ENCODE measurements at places on chromosomes 3 and 15. TPM values are rescaled to one million over a fixed set of nuclear protein-coding genes. Genes with fewer than 3 reads are reported as not detected.

PEX5L gene
- not detected for total RNA-seq

DNA sequence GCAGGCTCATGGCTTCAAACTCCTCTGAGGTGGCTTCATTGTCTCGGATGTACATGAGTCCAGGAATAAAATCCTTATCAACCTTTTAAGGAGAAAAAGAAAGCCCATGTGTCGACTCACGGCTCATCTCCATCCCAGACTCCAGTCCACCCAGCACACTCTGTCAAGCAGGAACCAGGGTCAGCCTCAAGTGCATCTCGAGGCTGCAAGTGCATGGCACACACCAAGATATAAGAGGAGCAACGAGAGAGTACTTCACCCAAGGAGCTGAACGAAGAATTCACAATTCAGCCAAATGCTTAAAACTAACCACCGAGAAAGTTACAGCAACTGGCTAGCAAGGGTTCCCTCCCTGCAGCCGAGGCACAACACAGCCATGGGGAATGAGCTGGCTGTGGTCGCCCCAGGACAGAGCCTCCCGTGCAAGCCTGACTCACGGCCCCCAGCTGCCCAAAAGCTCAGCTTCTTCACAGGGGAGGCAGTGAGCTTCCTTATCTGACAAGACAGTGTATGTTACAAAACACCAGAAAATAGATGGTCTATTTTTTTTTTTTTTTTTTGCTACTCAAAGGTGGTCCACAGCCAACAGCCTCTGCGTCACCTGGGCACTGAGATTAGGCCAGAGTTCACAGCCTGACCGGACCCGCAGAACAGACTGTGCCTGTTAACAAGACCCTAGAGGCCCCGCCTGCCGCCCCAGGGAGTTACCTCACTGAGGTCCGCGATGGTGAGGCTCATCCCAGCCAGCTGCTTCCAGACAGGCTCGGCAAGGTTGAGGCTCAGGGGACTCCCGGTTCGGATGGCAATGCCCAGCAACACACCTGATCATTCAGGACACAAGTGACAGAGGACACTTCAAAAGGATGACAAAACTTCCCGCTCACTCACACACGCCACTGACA is 15.9 kb upstream of the OCA2 start:
- DNase-seq = no peak

DNA sequence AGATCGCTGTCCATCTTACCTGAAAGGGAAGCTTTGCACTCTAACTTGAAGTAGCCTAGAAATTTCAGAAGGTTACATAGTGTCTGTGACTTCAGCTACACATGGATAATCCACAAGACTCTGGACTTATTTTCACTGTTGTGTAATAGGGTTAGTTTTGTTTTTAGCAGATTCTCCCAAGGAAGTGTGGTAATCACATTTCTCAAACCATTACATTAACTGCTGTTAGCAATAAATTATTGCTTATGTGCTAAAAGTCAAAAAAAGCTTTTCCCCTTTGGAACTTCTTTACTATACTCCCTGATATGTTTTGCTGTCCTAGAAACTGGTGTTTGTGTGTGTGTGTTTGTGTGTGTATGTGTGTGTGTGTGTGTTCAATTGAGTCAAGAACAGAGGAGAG is 351.8 kb upstream of the TPRG1 start:
- no peak for DNase-seq

- no peak for DNase-seq
These were observed 96.5 kb upstream of the UBE2E2 start for GRCh38 chr3:23106666-23107065.

DNA sequence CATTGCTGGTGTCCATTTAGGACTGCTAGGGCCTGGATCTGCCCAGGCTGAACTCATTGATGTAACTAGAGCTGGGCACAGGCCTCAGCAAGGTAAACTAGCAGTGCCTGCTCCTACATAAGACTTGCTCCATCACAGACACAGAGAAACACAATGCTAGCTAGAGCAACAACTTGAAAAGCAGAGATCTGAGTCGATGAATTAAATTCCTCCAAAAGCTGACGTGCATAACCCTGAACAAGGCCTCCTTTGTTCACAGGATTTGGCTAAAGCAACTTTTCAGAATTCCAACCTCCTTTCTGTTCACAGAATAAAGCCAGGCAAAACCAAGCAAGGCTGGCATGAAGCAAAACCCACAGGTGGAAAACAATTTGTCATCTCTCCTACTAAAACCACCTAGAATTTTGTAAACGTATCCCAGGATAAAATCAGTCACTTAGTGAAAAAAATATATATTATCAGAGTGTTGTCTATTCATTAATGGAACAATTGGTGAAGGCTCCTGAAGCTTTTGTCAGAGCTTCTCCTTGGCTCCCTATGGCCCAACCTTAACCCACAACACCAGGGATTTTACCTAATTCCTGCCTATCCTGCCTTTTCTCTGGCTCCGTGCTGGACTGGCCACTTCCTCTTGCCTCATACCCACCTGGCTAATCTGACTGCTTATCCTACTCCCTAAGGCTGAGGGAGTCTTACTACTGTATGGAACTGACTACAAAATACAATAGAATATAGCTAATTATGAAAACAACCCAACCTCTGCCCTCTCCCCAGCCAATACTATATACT is 39.9 kb downstream of the PLCH1 start:
- DNase-seq = no peak

DNA sequence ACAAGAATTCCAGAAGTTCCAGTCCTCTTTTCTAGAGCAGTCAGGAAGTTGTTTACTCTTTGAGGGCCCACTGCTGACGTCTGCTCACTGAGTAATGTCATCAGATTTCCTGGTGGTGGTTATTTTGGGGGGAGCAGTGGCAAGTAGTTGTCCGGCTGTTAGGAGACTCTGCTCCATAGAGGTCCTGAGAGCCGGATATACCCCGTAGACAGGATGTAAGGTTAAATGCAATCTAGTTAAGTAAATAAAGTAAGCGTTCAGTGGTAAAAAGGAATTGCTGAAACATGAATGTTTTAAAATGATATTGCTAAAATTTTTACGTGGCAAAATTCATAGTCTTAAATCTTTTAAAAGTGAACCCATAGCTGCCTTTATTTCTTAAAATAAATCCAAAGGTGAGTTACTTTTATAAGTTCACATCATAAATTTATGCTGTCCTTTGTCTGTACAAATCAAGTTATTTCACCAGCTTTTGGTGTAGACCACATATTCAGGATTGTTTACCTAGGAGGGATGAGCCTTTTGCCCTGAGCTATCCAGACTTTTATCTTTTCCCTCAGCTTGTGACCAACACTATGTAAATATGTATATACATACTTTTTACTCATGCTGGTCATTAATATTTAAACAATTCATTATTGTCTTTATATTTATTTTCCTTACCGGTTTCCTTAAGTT is 65.8 kb downstream of the PDE8A start:
- DNase-seq = no peak

HYAL1 gene
- total RNA-seq = 6.1 TPM

DNA sequence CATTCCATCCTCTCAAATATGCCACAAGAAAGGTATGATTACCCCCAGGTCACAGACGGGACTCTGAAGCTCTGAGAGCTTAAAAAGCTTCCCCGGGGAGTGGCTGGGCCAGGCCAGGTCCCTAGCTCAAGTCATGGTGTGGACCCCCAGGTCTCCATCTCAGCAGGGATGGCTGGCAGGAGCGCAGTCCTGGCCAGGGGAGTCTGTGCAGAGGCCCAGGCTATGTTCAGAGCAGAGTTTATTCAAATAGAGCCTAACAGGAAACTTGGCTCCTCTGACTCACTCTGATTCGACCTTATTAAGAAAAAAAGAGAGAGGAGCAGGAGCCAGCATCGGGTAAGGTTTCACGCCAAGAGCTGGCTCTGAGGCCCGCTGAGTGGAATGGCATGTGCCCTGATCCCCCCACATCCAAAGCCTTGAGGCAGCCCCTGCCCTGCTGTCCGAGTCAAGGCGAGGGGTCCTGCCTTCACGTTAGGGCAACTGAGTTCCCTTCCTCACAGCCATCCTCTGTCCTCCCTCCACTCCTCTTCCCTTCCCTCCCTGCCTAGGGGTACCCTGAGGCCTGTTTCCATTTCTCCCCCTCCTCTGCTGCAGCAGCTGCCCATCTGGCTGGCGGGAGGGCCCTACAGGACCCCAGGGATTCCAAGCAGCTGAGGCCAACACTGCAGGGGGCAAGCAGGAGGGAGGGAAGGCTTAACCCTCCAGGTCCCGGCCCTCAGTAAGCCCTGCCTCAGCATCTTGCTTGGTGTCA is 1.9 kb upstream of the LOXL1 start:
- no peak for DNase-seq

GRCh38 chr15:60351066-60351465 is 46.7 kb downstream of the ANXA2 start:
- DNase-seq = no peak

DNA sequence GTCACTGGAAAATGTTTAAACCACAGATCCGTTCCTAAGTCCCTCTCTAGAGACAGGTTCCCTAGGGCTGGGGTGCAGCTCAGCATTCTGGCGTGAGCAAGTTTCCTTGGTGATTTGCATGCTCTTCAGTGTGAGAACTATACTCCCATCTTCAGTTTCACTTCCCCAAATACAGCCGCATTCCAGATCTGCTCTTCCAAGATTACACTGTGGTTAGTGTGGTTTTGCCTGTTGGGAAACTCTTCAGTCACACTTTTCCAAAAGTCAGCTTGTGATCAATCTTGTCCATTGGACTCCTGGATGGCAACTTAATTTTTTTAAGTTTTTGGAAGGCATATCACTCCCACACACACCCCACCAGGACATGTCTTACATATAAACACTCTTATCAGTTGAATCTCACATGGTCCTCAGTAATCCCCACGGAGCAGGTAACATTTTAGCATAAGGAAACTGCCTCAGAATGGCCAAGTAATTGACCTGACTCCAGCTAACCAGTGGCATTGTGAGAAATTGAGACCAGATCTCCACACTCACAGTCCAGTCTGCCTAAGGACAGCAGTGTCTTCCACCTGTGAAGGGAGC is 33.5 kb upstream of the PTPN23 start:
- DNase-seq = no peak

DNA sequence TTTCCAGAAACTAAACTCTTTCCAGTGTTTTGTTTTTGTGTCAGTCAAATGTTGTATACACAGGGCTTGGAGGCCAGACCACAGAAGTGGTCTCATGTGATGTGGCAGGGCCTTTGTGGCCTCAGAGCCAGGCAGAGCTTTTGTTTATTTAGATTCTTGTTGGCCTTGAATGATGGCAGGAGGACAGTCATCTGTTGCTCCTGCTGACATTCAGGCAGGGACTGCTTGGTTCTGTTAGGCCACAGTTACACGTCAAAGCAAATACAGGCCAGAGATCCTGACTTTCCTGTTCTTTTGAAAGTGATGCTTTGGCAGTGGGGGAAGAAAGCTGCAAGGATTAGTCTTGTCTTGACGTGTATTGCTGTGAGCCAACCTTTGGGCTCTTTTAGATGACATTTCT is 325.1 kb downstream of the CACNA2D3 start:
- DNase-seq = no peak

PARP9 gene
- total RNA-seq = 31.8 TPM

DNA sequence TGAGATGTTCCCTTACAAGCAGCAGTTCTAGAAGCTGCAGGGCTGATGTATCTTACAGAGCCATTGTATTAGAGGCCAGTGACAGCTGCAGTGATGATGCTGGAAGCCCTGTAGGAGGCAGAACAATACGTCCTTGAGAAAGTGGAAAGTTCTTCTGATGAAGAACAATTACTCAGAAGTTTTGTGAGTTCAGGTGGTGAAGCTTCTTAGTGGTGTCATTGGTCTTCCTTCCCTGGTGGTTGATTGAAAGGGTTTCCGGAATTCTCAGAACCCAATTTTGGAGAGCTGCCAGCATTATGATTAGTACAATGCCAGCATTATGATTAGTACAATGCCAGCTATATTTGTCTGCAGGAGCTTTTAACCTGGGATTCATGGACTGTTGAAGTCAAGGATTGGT is 356.4 kb downstream of the MFSD1 start:
- DNase-seq = no peak

CPN2 gene
- total RNA-seq = not detected

- DNase-seq = no peak
These were observed 668.4 kb downstream of the MECOM start for GRCh38 chr3:168995129-168995528.

GRCh38 chr3:78918361-78919020 is 849.3 kb downstream of the ROBO1 start:
- no peak for DNase-seq

GRCh38 chr15:92665100-92665555 is 9.6 kb upstream of the FAM174B start:
- DNase-seq = no peak

GRCh38 chr3:190718097-190718496 is 144.4 kb downstream of the GMNC start:
- no peak for DNase-seq

IQCF5 gene
- not detected for total RNA-seq

- no peak for DNase-seq
These were observed 76.2 kb upstream of the HERC1 start for GRCh38 chr15:63909819-63910437.

MESP1 gene
- total RNA-seq = not detected

DNA sequence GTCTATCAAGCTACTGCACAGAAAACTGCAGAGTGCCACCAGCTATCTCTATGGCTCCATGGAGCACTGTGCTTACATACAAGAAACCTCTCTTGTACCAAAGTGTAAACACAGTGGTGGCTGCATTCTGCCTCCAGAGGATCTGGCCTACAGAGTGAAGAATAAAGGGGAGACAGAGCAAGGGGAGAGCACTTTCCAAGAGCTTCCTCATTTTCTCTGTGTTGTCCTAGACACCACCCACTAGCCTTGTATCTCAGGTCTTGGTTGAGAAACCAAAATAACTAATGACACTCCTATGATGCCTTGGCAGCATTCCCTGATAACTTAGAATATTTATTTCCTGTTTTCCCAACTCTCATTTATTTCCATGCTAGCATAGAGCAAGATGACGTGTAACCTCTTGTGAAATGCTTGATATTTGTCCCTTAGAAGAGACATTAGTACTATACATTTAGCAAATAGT is 56.9 kb upstream of the PHLDB2 start:
- DNase-seq = no peak

DNA sequence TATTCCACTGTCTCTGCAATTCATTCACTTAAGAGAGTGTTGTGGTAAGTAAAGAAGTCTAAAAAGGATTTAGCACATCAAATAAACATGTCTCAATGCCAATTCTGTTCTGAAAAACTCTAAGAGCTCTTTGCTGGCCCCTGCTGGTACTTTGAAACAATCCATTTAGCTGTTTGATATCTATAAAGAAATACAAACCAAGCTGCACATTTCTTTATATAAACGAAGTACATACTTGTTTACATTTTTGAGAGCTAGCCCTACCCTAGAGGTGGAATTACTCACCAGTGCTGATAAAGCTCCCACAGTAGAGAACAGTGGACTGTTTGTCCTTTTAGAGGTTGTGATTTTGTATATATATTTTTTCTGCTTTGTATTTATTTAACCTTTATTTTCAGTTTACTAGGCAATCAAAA is 75.5 kb downstream of the NEDD4 start:
- DNase-seq = no peak

SLC22A14 gene
- total RNA-seq = not detected

GRCh38 chr3:160141485-160142185 is 83.6 kb upstream of the C3orf80 start:
- DNase-seq = no peak

DNA sequence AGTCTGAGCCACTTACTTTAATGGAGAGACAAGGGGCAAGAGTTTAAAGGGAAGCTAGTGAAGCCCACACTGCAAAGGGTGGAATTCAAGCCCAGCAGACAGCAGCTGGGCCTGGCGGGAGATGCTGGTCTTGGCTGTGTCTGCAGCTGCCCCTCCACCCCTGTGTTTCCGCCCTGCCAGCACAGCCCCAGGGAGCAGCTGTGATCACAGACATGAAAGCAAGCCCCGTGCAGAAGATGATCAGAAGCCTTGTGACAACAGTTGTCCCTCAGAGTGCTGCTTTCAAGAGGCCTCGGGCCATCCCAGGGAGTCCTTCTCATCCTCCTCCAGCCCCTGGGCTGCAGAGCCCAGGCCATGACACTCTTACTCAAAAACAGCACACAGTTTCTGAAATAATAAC is 24.1 kb upstream of the SLC6A1 start:
- DNase-seq = no peak

Data from thoracic aorta (tissue), 2 donors.